GM03348 (cell line): ENCODE measurements at places on chromosomes 16 and 17.

DNA sequence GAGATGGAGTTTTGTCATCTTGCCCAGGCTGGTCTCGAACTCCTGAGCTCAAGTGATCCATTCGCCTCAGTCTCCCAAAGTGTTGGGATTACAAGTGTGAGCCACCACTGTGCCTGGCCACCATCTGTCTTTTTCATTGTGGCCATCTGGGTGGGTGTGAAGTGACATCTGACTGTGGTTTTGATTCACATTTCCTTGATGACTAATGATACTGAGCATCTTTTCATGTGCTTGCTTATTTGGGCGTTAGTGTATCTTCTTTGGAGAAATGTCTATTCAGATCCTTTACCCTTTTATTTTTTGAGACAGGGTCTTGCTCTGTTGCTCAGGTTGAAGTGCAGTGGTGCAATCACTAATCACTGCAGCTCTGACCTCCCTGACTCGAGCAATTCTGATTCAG lies 53.9 kb upstream of the ERN1 start:
- DNase-seq: peak; percentile 38

DNA sequence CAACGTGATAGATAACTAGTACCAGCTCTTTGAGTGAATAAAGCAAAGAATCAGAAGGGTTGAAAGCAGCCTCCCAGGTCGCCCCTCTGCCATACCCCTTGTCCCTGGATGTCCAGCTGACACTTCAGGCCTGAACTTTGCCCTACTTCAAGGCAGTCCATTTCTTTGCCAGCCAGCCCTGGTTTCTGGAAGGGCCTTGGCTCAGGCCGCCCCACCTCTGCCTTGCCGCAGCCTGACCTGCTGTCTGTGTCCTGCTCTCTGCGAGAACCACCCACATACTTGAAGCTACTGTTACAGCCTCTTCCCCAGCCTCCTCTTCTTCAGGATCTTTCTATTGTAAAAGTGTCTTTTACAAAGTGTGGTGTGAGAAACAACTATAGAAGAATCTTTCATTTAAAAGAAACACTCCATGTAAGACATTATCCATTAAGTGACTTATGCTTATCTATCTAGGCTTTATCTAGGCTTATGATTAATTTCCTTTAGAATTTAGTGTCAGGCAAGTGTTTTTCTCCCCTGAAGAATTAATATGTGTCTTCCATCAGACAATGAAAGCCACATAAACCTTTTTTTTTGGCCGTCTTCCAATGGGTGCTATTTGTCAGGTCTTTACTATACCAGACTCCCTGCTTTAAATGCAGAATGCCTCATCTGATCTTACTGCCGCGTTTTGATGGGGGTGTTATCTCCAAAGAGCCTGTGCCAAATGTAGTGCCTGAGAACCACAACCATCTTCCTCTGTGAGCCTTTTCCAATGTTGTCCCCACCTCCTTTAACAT lies 133.9 kb downstream of the SOCS1 start:
- DNase-seq: no peak

- DNase-seq: no peak
These were observed 6.6 kb upstream of the SLC12A3 start for GRCh38 chr16:56858374-56858773.

GRCh38 chr17:6279659-6280058 lies 155.3 kb downstream of the AIPL1 start:
- DNase-seq: no peak

- DNase-seq: no peak
These were observed 3.1 kb downstream of the SPPL2C start for GRCh38 chr17:45847747-45848146.

DNA sequence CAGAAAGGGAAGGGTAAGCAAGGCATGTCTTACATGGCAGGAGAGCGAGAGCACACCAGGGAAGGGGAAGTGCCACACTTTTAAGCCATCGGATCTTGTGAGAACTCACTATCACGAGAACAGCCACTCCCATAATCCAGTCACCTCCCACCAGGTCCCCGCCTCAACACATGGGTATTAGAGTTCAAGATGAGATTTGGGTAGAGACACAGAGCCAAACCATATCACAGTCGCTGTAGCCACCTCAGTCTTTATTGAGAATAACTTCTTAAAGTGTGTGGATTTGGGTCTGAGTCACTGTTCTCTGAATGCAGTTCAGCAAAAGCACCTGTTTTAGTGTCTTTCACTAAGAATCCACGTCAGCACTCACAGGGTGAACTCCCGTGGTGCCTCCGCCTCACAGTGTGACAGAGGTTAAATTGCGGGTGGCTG lies 195.2 kb upstream of the CHMP6 start:
- DNase-seq: no peak
